ENCODE measurements at places on chromosomes 1 and 21.

DNA sequence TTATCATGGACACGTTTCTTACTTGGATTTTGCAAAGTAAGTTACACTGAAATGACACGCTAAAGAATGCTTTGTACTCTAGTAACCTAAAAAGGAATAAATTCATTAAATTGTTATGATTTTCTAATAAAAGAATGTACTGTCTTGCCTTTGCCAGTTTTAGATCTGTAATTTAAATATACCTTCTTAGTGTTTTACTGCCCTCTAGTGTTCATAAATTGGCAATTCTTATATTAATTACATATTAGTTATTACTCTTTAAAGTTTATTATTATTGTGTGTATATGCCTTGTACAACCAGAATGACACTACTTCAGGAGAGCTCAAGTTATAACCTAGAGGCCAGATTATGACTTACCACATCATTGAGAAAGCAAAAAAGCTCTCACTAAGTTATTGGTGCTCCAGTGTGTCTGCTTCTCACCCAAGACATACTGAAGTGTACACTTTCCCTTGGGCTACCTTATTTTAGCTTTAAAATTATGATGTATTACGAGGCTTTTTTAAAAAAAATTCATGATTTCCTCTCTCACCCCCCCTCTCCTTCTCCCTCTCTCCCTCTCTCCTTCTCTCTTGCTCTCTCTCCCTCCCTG is 169.9 kb downstream of the HS2ST1 start:
- no peak for DNase-seq

- no peak for DNase-seq
These were observed 5.8 kb downstream of the SZT2 start for GRCh38 chr1:43395523-43395922.

GRCh38 chr1:213738658-213739057 is 249.1 kb upstream of the PROX1 start:
- no peak for DNase-seq

GRCh38 chr1:20082772-20083171 is 12.8 kb downstream of the PLA2G5 start:
- no peak for DNase-seq

- no peak for DNase-seq
These were observed 671.9 kb downstream of the ADGRL2 start for GRCh38 chr1:82472489-82473131.

DNA sequence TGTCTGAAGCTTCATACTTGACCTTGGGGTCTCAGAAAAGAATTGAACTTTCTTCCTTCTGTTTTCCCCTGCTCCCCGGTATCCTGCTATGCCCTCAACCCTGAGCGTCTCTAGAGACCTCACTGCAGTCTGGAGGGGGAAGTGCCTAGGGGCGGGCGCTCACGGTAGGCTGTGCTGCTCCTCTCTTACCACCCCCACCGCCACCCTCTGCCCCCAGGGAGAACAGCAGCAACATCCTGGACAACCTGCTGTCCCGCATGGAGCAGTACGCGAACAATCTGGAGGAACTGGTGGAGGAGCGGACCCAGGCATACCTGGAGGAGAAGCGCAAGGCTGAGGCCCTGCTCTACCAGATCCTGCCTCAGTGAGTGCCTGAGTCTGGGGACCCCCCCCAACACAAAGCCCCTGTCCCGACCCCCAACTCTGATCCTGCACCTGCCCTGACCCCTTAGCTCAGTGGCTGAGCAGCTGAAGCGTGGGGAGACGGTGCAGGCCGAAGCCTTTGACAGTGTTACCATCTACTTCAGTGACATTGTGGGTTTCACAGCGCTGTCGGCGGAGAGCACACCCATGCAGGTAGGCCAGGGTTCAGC is 10.3 kb downstream of the NPR1 start:
- DNase-seq: no peak

- DNase-seq: no peak
These were observed 72.7 kb upstream of the AK4 start for GRCh38 chr1:65075123-65075976.

All from chondrocyte (in vitro differentiated cells).